Fibroblast of the aortic adventitia (primary cell): ENCODE measurements at places on chromosomes 1 and 21. TPM values are rescaled to one million over a fixed set of nuclear protein-coding genes. Genes with fewer than 3 reads are reported as not detected.

Gene CD1E
- total RNA-seq: not detected in 2 replicates

Gene CACNA1S
- not detected in 2 replicates for total RNA-seq

Gene PROK1
- not detected in 2 replicates for total RNA-seq

Gene TFF1
- total RNA-seq: not detected in 2 replicates

Gene TMCO4
- 25.3 and 30.9 TPM in 2 replicates for total RNA-seq

Gene GJB3
- not detected in 2 replicates for total RNA-seq

Gene VAMP3
- 37.2 and 135 TPM in 2 replicates for total RNA-seq

Gene NIT1
- 13.3 and 18.3 TPM in 2 replicates for total RNA-seq

Gene MFSD2A
- 0.49 and 2.3 TPM in 2 replicates for total RNA-seq

Gene OR2T6
- total RNA-seq: not detected in 2 replicates

Gene MROH9
- 0.27 and 0.49 TPM in 2 replicates for total RNA-seq

Gene IL10
- total RNA-seq: not detected in 2 replicates

Gene TRMT1L
- 16.7 and 22.6 TPM in 2 replicates for total RNA-seq

Gene FAM72A
- total RNA-seq: 2.9 and 4.8 TPM in 2 replicates

Gene LIPI
- not detected in 2 replicates for total RNA-seq

Gene SFT2D2
- 46.0 and 72.8 TPM in 2 replicates for total RNA-seq

Gene BTBD8
- total RNA-seq: 5.2 and 14.0 TPM in 2 replicates

Gene PRXL2B
- 15.5 and 23.0 TPM in 2 replicates for total RNA-seq

Gene APCS
- not detected in 2 replicates for total RNA-seq

Gene ST6GALNAC5
- total RNA-seq: 0.09 TPM in 1 of 2 replicates, not detected in the other

Gene FCGR1A
- not detected in 2 replicates for total RNA-seq
